NCI-H460 (cell line): ENCODE measurements at places on chromosomes 11 and 22.

DNA sequence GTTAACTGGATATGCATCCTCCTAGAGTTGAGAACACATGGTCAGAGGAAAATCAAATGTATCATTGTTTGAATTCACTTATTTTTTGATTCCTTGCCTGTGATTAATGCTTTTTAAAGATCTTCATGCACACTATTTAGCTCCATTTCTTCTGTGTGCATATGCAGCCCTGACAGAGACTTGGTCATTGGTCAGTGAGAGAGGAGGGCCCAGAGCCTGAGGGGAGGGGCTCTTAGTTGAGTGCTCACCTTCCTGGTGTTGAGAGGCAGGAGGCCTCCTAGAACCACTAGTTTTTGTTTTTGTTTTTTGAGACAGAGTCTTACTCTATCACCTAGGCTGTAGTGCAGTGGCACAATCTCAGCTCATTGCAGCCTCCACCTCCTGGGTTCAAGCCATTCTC, 48.9 kb downstream of the TNRC6B start:
- no peak for DNase-seq

GRCh38 chr11:7874056-7874455, 57.0 kb downstream of the OR10A6 start:
- no peak for DNase-seq

DNA sequence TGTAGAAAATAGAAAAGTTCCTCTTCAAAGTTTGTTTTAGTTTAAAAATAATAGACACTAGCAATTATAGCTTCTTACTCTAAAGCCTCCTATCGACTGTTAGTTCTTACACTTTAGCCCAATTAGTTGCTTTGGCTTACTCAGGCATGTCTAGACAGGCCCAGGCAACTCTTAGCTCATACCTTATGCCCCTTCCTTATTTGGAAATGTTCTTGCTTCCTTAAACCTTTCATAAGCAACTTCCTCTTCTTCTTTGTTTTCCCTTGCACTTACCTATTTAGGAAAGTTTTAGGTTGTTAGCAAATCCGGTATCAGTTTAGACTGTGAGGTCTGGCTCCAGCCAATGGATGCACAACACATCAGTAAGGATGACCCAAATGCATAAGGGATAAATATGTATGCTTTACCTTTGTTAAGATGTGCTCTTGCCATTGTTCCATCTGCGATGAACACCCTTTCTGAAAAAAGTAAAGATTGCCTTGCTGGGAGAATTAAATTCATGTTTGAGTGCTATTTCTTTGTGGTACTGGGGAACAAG, 1277.5 kb upstream of the CNTN5 start:
- DNase-seq, result no peak

DNA sequence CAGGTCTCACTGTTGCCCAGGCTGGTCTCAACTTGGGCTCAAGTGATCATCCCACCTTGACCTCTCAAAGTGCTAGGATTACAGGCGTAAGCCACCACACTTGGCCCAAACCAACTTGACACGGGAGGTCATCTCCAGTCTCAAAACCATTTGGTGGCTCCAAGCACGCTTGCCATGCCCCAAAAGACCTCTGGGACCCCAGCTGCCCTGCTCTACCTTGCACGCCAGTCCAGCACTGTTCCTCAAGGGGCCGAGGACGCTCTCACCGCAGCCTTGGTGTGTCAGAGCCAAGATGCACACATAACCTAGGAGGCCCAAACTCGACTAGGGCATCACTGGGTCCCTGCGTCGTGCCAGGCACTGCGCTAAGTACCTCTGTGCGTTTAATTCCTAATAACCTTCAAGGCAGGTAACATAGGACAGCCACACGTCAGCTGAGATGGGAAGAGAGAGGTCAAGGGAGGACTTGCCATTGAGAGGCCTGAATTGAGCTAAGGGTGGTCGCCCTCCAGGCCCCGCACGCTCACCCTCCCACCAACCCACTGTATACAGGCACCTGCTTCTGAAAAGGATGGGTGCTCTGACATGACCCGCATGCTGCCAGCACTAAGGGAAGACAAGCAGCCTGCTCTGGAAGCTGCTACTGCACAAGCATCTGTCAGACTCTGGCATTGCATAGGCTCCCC, 4.6 kb upstream of the GAS2L1 start:
- DNase-seq, result no peak

- DNase-seq, result no peak
These were observed 21.1 kb downstream of the MPPED1 start for GRCh38 chr22:43432883-43433415.

DNA sequence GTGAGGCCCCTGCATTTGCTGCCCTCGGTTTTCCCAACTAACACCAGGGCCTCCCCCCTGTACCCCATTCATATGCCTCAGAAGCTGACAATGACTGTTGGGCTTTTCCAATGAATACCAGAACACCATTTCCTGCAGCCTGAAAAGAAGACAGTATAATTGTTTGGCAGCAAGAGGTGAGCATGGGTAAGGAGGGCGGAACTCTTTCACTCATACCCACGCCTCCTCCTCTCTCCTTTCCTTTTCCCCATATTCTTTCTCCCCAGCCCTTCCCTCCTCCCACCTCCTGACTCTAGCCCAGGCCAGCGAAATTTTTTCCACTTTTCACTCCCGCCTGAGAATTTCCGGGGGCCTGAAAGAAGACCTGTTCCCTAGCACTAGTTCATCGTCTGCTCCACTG, 58.0 kb upstream of the CHST1 start:
- DNase-seq, result no peak

- DNase-seq, result no peak
These were observed 36.8 kb downstream of the RIBC2 start for GRCh38 chr22:45450101-45450785.

- DNase-seq, result no peak
These were observed 13.9 kb downstream of the APOBEC3H start for GRCh38 chr22:39110631-39111561.

DNA sequence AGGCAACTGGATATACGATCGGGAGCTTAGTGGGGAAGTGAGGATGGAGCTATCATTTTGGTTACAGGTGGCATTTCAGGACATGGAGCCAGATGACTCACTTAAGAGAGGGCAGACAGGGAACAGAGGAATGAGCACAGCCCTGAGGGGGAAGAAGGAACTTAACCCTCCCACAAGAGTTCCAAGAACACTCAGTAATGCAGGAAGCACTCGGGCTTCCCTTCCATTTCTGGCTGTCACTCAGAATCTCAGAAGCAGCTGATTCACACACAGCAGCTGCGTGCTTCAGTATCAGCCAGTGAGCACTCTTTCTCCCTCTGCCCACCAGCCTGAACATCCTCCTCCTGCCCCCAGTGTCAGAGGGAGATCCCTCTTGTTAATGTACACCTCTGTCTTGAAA, 34.8 kb downstream of the EFCAB6 start:
- DNase-seq, result no peak

DNA sequence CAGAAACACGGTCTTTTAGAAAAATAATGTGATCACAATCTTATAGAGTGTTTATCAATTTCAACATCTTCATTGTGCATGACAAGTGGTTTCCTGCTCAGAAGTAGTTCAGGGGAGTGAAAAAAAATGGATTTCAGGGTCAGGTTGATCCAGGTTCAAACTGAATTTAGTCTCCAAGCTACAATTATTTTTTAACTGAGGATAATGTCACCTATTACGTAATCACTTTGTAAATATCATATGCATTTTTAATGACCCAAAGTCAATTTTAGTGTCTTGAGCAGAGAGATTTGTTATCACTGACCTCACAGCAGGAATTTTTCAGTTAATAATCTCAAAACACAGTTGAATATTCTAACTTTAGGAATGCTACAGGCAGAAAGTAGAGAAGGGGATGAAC, 627.2 kb upstream of the LUZP2 start:
- no peak for DNase-seq

DNA sequence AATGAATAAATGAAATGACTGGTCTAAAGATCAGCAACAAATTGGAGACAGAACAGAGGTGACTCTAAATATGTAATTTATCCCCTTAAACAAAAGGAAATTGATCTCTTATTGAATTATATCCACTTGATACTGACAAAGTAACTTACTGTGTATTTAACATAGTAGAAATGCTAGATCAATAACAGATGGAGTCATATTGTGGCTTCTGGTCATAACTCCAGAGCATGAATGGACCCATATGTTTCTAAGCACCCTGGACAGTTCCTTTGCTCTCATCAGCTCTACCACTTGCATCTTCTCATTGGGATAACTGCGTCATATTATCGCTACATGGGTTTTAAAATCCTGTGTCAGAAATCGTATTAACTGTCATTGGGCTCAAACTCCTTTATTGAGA, 222.3 kb downstream of the ETS1 start:
- no peak for DNase-seq

DNA sequence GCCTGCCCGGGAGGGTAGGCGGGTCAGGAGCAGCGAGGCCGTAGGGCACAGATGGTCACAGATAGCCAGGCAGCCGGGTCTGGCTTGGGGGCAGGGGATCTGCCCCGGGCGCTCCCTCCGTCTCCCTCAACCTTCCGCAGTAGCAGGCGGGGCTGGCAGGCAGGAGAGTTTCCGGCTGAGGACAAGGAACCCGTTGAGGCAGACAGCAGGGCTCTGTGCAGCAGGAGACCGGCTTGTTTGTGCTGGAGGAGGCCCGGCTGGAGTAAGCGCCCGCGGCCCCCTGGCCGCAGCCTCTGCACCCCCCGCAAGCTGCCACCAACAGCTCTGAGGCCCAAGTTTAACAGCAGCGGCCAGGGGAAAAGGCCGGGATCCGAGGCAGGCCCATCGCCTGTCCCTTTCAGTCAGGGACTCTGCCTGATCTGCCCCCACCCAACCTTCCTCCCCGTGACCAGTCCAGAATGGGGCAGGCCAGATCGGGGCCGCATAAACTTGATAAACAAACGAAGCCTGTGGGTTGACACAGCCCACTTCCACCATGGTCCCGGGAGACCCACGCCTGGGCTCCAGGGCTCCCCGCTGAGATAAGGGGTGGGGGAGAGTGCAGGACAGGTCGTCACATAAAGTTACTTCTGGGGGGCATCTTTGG, 13.6 kb downstream of the SCARF2 start:
- no peak for DNase-seq

DNA sequence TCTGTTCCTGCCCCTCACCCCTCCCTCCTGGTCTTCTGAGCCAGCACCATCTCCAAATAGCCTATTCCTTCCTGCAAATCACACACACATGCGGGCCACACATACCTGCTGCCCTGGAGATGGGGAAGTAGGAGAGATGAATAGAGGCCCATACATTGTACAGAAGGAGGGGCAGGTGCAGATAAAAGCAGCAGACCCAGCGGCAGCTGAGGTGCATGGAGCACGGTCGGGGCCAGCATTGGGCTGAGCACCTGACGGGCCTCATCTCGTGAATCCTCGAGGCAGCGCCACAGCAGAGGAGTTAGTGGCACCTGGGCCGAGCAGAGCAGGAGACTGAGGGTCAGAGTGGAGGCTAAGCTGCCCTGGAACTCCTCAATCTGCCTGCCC, 941.8 kb downstream of the BRD1 start:
- no peak for DNase-seq

- no peak for DNase-seq
These were observed 15.0 kb upstream of the ZDHHC13 start for GRCh38 chr11:19101796-19102520.

- DNase-seq, result no peak
These were observed 87.4 kb upstream of the SLC6A5 start for GRCh38 chr11:20511982-20512381.

DNA sequence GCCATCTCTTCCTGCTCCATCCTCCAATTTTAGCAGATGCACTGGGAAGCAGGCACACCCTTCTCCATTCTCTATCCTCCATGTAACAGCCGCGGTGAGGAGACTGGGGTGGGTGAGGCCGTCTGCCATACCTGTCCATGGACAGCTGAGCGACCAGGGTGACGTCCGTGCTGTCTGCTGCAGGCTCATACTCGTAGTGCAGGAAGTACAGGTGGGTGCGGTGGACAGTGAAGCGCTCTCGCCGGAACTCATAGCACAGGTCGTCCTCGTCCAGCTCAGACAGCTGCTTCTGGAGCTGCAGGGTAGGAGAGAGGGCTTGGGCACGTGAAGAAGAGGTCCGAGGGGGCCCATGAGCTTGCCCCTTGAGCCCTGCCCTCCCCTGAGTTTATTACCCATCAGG, 257.8 kb upstream of the SYN3 start:
- DNase-seq, result no peak

DNA sequence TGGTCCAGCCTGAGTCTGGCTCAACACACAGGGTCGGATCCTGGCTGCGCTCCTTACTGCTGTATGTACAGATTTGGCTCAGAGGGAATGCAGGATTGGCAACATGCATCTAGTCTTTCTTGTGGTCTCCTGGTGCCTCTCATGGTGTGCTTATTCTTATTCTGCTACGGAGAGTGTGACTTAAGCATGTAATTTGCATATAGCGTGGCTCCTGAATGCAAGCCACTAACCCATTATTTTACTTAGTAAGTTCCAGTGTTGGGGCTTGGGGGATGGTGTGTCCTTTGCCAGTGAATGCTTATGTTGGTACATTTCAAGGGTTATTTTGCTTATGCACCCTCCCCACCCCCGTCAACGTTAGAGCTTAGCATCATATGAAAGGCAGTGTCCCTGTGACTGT, 51.2 kb downstream of the PTPRJ start:
- DNase-seq, result no peak

DNA sequence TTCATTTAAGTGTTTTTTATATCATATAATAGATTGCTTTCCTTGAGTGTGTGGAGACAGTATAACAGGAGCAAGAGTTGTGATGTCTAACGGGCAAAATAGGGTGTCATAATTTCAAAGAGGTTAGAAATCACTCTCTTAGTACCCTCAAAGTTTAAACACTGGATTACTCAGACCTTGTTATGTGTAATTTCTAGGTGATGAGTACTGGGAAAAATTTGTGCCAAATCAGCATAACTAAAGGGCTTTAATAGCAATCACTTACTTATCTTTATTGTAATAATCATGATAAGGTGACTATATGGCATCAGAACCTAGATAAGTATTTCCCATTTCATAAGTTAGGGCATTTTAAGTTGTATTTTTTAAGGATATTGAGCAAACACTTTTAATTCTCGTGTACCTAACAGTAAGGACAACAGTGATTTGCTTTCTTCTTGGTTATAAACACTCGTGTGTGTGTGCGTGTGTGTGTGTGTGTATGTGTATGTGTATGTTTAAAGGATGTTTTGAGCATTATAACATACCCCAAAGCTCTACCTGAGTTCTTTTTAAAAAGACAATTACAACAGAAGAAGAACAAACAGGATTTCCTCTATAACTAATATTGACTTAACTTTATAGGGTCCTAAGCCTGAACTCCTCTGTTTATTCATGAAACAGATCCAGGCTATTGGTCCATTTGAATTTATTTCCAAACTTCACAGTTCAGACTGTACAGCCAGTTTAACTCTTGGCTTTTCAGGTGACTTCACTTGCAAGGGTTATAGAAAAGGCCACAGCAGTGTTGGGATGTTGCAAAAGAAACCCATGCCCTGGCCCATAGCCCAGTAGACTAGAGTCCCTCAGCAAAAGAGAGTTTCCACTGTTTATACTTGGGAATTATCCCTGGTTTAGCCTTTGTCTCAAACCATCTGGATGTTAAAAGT, 23.7 kb upstream of the PDE3B start:
- DNase-seq, result no peak

GRCh38 chr22:19291218-19291579, 320 bp downstream of the CLTCL1 start:
- peak; percentile 1 for DNase-seq

GRCh38 chr11:65486570-65487466, 12.0 kb upstream of the MALAT1 start:
- DNase-seq, result no peak

GRCh38 chr22:36386900-36387708, 663 bp downstream of the MYH9 start:
- no peak for DNase-seq
